Activated T-helper 1 cell treated with anti-CD3 and anti-CD28 coated beads, Interleukin-2, amount 50 U/mL, for 16 hours (primary cell): ENCODE measurements at places on chromosomes 7 and 10.

DNA sequence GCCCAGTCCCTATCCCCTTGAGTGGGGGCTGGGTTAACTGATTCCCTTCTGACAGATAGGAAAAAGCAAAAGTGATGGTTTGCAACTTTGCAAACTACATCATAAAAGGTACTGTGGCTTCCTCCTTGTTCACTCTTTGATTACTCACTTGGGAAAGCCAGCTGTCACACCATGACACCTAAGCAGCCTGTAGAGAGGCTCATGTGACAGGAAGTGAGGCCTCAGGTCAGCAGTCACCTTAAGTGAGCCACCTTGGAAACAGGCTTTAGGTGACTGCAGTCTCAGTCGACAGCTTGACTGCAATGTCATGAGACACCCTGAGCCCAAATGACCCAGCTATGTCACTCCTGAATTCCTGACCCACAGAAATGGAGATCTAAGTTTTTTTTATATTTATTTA, 4.3 kb upstream of the CHCHD2 start:
- DNase-seq: no peak

DNA sequence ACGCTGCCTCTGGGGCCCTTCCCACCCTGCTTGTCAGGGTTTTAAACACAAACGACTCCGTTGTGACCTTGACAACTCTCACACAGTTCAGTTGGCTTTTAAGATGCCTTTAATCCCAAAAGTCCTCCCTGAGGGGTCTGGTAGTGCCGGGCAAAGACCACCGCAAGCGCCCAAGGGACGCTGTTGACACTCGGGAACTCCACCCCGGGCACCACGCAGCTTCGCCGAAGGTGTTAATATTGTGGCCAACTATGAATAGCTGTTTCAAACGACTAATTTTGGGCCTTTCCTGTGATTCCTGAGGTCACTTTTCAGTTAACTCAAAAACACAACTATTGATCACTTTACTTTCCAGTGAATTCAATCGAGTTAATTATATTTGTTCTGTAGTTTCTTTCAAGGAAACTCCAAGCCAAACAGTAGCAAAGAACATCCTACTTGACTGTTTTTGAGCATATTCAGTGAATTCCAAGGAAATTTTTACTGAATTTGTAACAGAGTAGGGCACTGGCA, 958 bp upstream of the ESYT2 start:
- no peak for DNase-seq

GRCh38 chr10:980468-981093, 7.7 kb upstream of the GTPBP4 start:
- no peak for DNase-seq

GRCh38 chr7:118288098-118288497, 63.6 kb downstream of the ANKRD7 start:
- DNase-seq: no peak

DNA sequence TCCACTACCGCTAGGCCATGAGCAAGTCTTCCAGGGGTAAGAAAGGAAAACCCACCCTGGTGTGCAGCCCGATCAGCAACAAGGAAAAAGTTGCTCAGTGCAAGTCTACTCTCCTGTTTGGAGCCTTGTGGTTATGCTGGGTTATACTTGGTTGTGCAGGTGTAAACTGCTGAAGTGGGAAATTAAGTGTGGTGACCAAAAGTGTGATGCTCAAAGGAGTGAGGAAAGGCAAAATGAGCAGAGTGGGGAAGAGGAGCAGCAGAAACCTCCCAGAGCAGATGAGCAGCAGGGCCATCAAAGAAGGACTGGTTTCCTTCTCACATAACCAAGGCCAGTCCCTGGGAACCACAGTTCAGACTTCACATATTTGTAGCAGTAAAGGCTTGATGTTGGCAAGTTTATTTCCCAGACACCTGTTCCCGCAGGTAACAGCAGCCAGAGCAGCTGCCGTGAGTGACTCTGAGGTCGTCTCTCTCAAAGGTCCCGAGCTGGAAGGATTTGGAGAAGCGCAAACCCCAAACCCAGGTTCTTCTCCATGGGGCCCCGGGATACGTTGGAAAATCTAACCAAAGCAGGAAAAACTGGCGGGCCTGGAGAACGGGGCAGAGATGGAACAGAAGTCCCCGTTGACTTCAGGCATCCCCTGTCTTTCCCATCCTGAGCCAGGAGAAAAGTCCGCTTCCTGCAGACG, 607 bp upstream of the SMO start:
- no peak for DNase-seq

- no peak for DNase-seq
These were observed at the start of gene PHKG1 for GRCh38 chr7:56092789-56093531. Gene PHKG1 (minus strand): TSS chr7:56092952. CDS start chr7:56088941, 4,011 bp downstream.

DNA sequence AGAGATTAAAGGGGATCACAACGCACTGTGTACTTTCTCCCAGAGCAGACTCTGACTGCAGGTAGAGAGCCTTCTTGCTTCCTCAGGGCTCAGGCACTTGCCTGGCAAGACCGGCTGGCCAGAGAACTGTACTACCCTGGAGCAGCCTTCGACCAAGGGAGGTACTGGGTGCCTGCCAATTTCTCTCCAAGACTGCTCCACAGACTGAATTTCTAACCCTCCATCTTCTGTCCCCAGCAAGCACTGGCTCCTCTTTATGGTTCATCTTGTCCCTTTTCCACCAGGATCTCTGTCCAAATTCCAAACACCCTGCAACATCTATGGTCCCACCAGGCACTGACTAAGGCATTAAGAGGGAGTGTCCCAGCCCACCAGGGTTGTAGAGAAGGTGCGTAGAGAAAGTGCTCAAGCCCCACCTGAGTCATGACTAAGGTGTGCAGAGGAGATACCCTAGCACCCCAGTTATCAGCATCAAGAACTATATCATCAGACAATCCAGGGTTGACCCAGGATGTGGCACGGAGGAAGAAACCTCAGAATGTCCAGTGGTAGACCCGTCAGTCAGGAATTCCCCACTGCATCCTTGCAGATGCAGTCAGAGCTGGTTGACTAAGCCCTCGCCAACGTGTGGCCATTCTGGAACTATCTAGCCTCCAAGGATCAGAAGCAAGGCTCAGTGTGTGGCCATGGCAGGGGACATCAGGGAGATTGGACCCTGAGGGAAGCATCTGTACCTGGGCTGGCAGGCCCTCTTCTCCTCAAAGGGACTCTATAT, 60.9 kb upstream of the CAMK2B start:
- no peak for DNase-seq

DNA sequence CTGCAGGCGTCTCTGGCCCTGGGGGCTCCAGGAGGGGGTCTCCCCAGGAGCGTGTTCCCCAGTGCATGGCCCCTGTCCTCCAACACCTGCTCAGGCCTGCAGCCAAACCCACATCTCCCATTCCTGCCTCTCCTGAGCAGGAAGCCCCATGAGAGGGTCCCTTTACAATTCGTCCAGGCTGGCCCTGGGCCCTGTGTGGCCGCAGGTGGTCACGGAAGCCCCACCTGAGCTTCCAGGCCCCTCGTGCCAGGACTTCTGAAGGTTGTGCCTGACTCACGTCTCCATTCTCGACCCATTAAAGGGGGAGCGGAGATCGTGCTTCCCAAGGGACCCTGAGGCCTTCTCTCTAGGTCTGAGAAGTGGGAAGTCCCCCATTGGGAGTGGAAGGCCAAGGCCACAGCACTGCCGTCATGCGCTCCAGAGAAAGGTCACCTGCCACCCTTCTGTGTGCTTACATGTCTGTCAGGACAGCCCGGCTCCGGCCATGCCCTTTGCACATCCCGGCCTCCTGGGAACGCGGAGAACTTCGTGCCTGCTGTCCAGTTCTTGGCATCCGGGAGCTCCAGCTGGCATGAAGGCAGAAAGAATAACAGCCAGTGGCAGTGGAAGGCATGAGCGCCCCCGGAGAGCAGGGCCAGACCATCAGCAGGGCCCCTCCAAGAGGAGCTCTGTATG, 382.3 kb downstream of the DNAJB6 start:
- no peak for DNase-seq

DNA sequence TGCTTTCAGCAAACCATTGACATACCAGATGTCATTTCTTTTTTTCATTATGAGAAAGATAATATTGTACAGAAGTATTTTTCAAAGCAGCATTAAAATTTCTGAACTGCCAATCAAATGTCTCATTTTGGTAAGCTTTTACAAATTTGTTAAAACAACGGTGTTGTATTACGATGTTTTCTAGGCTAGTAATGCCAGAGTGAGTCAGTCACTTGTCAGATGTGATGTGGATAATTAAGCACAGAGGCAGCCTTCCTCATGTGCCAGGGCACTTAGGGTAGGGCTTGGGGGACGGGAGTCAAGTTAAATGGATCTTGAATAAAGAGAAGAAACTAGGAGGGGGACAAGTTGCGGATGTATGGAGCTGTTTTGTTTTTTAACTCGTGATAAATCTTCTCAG, 10.1 kb downstream of the PSTK start:
- DNase-seq: no peak
